Stimulated activated CD4-positive, alpha-beta T cell treated with anti-CD3 and anti-CD28 coated beads, Interleukin-1b, Interleukin-23, amount 100 ng/mL, for 1 hour (primary cell): ENCODE measurements at places on chromosomes 13 and 19.

GRCh38 chr13:37148501-37148900 is 43.0 kb upstream of the CSNK1A1L start:
- no peak for DNase-seq

DNA sequence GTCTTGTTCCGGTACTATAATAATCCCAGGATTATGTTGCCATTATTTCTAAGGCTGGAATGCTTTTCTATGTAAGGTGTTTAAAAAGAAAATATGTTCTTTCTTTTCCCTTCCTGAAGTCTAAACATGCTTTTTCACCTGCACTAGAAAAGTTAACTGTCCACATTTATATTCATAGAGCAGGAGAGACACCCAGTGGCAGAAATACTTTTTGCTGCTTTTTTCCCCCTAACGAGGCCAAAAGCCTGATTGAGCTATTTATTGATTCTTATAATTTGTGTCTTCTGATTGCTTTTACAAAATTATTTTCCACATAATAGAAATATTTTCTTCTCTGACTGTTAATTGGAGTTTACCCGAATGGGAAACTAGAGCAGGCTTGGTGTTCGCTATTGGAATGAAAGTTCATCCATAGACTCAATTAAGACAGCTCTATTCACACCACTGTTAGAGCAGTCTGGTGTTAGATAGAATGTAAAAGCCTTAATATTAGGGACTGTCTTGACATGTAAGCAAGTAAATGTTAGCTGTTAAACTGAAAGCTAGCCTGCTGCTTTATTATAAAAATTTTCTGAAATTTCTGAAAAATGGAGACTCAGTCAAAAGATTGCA is 15.8 kb downstream of the GPR180 start:
- no peak for DNase-seq

GRCh38 chr13:21055016-21055415 is 6.4 kb downstream of the LATS2 start:
- no peak for DNase-seq

- no peak for DNase-seq
Measured at GRCh38 chr13:29164116-29164515, 344.0 kb downstream of the MTUS2 start.

GRCh38 chr19:19750842-19751790 is 18.2 kb upstream of the ZNF14 start:
- no peak for DNase-seq

DNA sequence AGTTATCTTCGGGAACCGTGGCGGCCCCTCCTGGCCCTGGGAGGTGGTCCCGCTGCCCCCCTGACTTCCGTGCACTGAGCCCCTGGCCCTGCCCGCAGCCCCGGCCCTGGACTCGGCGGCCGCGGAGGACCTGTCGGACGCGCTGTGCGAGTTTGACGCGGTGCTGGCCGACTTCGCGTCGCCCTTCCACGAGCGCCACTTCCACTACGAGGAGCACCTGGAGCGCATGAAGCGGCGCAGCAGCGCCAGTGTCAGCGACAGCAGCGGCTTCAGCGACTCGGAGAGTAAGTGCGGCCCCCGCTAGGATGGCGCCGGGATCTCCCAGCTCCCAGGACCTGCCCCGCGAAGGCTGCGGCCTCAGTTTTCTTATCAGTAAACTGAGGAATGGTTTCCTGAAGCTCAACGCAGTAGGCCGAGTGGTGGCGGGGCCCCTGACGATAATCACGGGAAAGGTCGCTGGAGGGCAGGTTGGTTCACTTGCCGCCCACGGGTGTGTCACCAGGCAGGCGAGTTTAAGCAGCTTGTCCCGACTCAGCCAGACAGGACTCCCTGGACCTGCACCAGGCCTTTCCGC is 924 bp downstream of the RGCC start:
- no peak for DNase-seq

DNA sequence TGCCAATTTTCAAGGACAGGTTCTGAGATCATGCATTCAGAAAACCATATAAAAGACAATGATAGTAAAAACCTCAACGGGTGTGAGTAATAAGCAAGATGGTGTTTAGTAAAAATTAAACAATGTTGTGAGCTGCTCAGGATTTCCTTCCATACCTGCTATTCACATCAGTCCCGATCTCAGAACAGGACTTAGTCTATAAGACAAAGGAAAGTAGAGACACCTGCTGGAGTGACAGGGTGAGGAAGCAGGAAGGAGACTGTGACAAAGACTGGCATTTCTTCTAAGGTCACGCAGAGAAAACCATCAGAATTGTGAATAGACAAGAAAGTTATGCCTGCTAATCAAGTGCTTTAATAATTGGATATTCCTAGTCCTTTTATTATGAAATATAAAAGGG is 648.0 kb downstream of the DACH1 start:
- DNase-seq = no peak
